ENCODE measurements at places on chromosomes 2 and 18.

- DNase-seq: no peak
Observed at GRCh38 chr2:170651624-170652325, 63.4 kb upstream of the SP5 start.

DNA sequence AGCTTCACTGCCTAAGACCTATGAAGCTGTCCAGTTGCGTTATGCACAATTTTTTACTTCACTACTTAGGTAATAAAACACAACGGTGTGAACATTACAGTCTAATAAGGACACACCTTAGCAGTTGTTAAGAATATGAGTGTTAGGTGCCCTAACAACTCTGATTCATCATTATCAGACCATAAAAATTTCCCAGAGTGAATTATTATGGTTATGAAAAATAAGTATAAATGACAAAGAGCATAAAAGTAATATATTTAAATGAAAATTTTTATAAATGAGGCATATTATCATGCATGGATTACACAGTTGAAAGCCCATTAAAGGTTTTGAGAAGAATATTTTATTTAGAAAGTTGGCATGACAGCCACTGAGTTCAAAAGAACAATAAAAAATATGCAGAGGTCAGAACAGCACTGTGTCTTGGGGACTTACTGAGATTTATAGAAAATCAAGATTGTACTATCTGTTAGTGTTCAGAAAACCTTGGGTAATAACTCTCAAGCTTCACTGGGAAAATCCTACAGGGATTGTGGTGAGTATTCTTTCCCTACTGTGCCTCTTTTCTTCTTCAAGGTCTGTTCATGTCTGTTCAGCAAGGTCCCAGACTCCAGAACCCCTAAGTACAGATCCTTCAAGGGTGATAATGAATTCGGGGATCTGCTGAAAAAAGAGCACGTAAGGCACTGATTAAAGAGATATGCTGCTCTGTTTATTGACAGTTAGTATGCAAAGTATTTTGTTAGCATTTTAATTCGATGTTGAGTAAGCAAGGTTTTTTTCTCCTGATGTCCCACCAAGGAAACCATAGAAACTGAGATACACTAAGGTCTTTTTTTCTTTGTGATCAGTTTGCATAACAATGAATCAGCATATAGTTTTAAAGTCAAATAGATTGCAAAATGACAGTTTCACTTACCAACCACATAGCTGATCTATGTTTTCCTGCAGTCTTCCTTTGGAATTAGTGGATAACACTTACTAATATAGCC is 250.0 kb downstream of the DSEL start:
- no peak for DNase-seq

GRCh38 chr18:61948281-61948741 is 55.5 kb upstream of the RNF152 start:
- DNase-seq: no peak

DNA sequence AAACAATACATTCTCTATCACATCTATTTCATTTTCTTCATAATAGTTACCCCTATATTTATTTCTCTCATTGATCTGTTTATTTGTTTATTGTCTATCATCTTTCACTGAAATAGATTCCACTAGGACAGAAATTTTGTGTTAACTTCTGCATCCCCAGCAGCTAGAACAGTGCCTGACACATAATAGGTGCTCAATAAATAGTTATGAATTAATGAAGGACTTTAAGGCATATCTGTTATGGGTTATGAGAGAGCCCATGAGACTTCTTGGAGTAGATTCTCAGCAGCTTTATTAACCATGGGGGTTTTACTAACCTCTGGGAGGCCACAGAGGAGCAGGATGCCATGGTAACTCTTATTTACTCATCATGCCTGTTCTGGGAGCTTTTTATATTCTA is 144.6 kb downstream of the CDC42EP3 start:
- DNase-seq: no peak
